Activated CD4-positive, alpha-beta T cell treated with anti-CD3 and anti-CD28 coated beads, Interleukin-2, amount 10 ng/mL, durations not matched to agents 24 days and 14 days (primary cell): ENCODE measurements at places on chromosomes 16 and 17. TPM values are rescaled to one million over a fixed set of nuclear protein-coding genes. Genes with fewer than 3 reads are reported as not detected.

GRCh38 chr16:59146140-59146539 lies 412.0 kb upstream of the GOT2 start:
- H3K27me3 ChIP-seq, result no peaks in the 10 kb centered on the region
- no peak for DNase-seq
- H3K36me3 ChIP-seq, result no peaks in the 10 kb centered on the region
- no peak overlapping the region for H3K27ac ChIP-seq
- H3K4me3 ChIP-seq, result no peak overlapping the region

DNA sequence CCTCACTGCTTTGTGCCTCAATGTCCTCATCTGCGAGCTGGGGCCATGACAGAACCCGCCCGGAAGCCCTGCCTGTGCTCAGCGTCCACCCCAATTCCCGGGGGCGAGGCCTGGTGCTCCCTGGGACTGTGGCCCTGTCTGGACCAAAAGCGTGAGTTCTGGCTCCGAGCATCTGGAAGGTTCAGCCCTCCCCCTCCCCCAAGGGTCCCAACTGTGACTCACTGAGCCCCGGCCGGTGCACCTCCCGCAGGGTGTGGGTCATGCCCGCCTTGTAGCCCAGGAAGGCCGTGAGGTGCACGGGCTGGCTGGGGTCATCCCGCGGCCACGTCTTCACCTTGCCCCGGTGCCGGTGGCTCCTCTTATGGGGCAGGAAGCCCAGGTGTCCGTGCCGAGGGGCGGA lies 755 bp downstream of the RPL3L start:
- H3K4me1 ChIP-seq, result peaks cover 4% of the 10 kb centered on the region
- no peak overlapping the region for H3K4me3 ChIP-seq
- no peaks in the 10 kb centered on the region for H3K36me3 ChIP-seq

KRT13 gene
- total RNA-seq, result not detected in 2 replicates

DNA sequence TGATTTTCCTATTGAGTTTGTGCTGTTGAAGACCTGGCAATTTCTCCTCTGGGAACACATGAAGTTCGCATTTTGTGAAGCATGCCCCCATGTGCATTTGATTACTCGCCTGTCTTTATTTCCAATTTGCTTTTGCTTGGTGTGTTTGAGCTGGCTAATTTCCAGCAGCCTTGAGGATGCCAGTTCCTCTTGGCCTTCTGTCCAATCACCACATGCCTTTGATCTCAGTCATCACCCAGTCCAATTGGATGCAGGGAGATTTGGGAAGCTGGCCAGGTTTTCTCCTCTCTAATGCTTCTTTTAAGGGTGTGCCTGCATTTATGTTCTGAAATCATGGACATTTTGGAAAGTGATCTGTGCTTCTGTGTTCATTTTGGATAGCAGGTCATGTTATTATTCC lies 3.8 kb upstream of the TMEM100 start:
- no peak overlapping the region for H3K27ac ChIP-seq
- peaks cover 74% of the 10 kb centered on the region for H3K27me3 ChIP-seq
- peak; percentile 22 for DNase-seq
- no peak overlapping the region for H3K4me3 ChIP-seq
- H3K36me3 ChIP-seq, result no peaks in the 10 kb centered on the region
- no peaks in the 10 kb centered on the region for H3K4me1 ChIP-seq

PDXDC1 gene
- 55.6 and 56.1 TPM in 2 replicates for total RNA-seq

CTRL gene
- total RNA-seq, result 6.0 and 6.5 TPM in 2 replicates

BRICD5 gene
- 22.2 and 23.1 TPM in 2 replicates for total RNA-seq

DNA sequence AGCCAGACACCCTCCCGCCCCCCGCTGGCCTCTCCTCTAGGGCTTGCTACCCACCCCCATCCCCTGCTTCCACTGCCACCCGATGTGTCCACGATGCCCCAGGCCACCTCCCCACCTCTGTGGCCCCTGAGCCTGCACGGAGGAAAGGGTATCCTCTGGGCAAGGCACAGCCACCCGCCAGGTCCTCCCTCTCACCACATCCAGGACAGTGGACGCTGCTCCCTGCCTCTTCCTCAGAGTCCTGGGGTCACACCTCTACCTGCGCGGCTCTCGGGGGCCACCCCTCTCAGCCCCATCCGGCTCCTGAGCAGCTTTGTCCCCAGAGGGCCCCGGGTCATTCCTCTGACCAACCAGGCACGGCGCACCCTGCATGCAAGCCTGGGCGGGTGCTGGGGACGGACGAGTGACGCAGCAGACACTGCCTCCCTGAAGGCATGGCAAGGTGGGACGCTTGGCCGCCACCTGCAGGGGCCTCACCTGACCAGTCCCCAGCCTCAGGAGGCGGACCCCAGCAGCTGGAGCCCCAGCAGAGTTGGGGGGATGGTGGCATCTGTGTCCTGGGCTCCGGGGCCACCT lies 24.8 kb downstream of the FLYWCH1 start:
- no peak for DNase-seq
- peaks cover 4% of the 10 kb centered on the region for H3K4me1 ChIP-seq
- H3K27ac ChIP-seq, result no peak overlapping the region
- H3K27me3 ChIP-seq, result no peaks in the 10 kb centered on the region
- no peak overlapping the region for H3K4me3 ChIP-seq
- peaks cover 29% of the 10 kb centered on the region for H3K36me3 ChIP-seq

TEKT1 gene
- total RNA-seq, result not detected in 2 replicates

DNA sequence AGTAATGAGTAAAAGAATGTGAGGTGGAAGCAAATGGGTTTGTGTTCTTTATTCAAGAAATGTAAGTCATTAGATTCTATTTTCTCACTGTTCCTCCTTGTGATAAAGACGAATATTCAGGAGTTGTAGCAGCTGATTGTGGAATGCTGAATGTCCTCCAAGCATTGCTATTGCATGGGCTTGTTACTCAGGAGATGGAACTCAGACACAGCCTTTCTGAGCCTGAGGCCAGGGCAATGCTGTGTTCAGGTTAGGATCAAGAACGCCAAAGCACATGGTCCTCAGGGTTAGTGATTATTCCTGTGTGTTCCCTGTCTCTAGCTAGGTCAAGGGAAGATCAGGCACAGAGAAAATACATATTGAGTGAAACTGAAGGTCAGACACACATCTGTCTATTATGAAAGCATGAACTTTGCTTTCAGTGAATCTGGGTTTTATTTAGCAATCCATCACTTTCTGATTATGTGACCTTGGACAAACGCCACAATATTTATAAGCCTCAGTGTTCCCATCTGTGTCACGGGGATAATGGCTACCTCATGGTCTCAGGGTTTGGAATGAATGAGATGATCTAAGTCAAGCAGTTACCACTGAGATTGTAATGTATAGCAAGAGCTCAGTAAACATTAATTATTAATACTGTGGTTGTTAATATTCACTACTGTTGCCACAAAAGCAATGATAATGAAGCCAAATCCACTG lies 426.8 kb upstream of the DYNLRB2 start:
- H3K36me3 ChIP-seq, result no peaks in the 10 kb centered on the region
- H3K27ac ChIP-seq, result no peak overlapping the region
- DNase-seq, result no peak
- H3K4me1 ChIP-seq, result no peaks in the 10 kb centered on the region
